ENCODE measurements at places on chromosomes 7 and 10.

DNA sequence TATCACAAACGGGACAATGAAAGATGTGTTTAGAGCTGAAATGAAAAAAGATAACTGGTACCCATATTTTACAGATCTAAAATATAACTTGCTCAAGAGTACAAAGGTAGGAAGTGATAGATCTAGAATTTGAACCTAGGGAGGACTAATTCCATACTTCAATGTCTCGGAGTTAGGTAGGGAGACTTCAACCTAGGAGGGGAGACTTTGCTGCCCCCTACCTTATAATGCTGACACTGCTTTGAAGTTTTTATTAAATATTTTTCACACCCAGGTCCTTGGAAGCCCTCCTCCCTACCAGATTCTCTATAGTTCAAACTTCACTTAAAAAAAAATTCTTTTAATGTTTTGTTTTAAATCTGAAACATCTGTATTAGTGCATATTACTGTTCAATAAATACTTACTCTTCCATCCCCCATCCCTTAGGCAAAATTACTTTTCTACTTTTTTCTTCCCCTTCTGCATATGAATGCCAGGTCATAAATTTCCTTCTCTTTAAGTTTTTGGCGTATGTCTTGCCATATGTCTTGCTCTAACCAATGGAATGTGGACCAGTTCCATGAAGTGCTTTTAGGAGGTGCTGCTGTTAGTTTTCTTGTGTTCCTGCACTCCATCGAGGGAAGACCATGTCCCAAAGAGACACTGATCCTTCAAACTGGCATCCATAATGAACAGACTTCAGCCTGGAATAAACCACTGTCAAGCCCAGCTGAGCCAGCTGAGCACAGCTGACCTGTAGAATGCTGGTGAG, 57.8 kb downstream of the MICU1 start:
- peaks cover 4% of the 10 kb centered on the region for H3K36me3 ChIP-seq
- H3K27ac ChIP-seq = no peak overlapping the region
- peaks cover 9% of the 10 kb centered on the region for H3K4me1 ChIP-seq
- H3K27me3 ChIP-seq = no peaks in the 10 kb centered on the region

DNA sequence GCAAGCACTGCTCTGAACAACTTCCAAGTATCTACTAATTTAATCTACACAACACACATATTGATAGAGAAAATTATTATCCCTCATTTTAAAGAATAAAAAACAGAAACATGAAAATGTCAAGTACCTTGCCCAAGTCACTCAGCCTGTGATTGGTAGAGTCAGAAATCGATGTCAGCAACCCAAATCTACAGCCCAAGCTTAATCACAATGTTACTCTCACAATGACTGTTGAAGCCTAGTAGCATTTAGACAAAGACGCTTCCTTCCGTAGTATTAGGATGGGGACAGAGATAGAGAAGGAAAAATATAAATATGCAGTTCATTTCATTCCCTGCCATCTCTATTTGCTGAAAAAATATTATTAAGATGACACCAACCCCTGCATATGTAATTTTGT, 242.5 kb downstream of the ELMO1 start:
- peaks cover 7% of the 10 kb centered on the region for H3K4me1 ChIP-seq
- no peaks in the 10 kb centered on the region for H3K27me3 ChIP-seq
- peak overlapping the region; percentile 34 for H3K27ac ChIP-seq
- peaks cover 2% of the 10 kb centered on the region for H3K36me3 ChIP-seq
- no peak overlapping the region for H3K4me3 ChIP-seq

GRCh38 chr10:44564361-44564760, 179.5 kb upstream of the CXCL12 start:
- no peak for DNase-seq
- H3K36me3 ChIP-seq = no peaks in the 10 kb centered on the region
- H3K4me1 ChIP-seq = no peaks in the 10 kb centered on the region

DNA sequence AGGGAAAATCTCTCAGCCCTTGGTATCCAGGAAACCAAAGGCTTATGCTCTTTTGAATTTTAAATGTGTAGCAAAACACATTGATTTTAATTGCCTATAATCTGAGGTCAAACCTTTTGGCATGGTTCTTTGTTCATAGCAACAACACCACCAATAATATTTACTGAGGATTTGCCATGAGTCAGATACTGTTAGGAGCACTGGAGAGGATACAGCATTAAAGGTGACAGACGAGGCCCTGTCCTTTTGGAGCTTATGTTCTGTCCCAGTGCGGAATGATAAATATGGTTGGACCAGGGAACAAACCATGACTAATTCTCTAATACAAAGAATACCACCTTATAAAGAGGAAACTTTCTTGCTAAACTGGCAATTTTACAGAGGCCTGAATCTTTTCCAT, 176.6 kb downstream of the CTNNA3 start:
- H3K27ac ChIP-seq = no peak overlapping the region
- DNase-seq = no peak
- H3K27me3 ChIP-seq = peaks cover 7% of the 10 kb centered on the region
- no peaks in the 10 kb centered on the region for H3K36me3 ChIP-seq
